Erythroblast (primary cell): ENCODE measurements at places on chromosomes 5 and 9.
A peak's percentile ranks its signal among the peaks of the same experiment; 100 is the strongest.

GRCh38 chr9:111937781-111938426, 41.3 kb downstream of the UGCG start:
- DNase-seq: no peak

DNA sequence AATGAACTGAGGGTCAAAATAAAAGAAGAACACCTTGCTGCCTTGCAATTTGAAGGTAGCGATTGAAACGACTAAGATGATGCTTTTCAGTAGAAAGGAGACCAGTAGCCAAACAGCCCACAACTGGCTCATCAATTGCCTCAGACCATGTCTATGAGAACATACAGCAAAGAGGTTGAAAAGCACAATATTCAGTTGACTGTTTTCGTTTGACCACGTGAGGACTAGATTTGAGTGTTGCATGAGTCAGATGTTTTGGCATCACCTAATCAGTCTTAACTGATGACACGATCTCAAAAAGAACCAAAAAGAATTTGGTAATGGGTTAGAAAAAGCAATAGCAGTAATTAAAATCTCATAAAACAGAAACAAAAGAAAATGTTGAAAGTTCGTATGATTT, 82.7 kb upstream of the IL7R start:
- DNase-seq: no peak

DNA sequence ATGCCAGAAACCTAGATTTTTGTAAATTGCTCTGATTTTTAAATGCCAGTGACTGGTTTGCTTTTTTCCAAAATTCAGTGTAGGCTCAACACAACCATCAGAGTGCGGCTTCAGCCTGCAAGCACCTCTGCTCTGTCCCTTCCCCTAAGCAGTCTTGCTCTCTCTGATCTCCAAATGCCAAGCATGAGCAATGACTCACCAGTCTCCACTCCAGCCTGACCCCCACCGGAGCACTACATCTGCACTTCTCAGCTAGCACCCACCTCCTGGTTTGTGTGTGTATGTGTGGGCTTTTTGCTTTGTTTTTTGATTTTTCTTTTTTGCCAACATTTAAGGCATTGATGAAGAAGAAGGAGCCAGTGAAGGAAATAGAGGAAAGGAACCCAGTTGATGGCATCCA, 61.4 kb upstream of the ADRA1B start:
- no peak for DNase-seq

DNA sequence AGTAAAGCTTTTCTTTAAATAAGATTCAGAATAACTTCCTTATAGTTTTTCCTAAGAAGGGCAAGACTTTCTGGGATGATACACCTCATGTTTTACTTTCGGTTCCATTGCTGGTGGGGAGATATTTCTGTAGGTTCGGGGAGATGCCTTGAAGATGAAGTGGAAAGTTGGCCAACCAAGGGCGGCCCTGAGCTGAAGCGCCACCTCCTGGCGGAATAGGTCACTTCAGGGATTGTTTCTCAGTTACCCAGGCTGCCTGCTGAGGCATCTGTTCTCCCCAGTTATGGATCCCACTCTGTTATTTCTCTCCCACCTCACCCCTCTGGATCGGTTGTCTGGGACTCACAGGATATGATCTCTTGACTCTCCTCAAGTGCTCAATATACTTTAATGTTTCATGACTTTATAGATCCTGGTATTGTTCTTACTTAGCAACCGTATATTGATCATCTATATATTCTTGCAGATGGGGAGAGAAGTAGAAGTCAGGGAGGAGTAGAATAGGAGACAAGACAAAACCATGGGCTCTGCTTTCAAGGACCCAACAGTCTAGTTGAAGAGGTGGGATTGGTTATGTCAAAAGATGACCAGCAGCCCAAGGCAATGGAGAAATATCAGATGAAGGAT, 23.4 kb downstream of the MEGF10 start:
- peak; percentile 82 for DNase-seq

DNA sequence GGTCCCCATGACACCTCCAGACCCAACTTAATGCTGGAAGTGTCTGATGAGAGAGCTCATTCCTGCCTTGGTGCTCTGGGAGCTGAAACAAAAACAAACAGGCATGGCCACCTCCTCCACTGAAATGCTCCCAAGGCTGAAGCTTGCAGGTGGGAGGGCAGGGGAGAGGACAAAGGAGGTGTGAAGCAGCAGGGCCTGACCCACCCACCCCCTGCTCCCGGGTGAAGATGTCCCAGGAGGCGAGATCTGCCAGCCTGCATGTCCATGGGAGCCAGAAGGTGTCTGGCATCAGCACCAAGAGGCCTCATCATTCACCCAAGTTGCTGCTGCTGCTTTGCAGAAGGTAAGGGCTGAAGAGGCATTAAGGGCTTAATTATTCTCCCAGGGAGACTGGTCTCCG, 4.2 kb upstream of the CCIN start:
- no peak for DNase-seq

DNA sequence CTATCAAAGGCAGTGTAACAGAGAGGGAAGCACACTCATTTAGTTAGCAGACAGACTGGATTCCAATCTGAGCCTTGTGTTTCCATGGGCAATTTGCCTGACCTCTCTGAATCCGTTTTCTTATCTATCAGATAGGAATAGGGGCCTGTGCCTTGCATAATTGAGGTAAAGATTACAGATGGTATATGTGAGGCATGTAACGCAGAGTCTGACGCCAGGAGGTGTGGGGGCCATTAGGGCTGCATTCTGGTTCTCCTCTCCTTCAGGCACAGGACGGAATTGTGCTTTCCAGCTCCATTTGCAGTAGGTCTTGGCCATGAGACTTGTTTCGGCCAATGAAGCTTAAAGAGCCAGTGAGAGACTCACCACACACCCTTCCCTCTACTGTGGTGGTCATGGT, 97.6 kb downstream of the FRMD3 start:
- DNase-seq: no peak

DNA sequence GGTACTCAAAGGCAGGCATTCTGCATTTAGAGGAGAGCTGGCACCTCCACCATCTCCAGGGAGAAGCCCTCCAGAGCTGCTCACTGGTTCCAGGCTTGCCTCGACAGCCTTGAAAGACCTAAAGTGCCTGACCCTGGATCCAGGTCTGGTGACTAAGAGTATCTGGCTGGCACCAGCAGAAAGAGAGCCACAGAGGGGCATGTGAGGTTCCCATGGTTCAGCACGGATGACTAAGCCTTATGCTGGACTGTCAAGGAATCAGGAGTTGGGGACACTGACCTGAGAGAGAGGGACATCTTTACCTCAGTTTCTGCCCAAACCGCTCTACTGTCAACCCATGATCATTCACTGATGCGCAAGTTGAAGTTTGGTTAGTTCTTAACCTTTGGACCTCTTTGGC, 3.0 kb downstream of the ACTL7A start:
- DNase-seq: no peak

DNA sequence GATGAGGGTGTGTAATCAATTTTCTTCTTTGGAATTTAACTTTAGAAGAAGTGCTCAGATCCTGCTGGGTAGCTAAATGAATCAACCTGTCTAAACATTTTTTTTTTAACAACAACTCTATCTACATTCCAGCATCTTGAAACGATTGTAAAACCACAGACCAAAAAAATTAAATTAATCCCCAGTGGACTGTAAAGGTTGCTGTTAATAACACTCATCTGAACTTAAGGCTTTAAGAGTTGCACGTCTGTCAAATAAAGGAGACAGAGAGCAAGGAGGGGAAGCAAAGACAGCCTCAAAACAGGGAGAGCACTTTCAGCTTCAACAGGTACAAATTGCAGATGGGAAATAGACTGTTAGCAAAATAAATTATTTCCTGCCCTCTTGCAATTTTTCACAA, 548.5 kb downstream of the DTWD2 start:
- DNase-seq: no peak

DNA sequence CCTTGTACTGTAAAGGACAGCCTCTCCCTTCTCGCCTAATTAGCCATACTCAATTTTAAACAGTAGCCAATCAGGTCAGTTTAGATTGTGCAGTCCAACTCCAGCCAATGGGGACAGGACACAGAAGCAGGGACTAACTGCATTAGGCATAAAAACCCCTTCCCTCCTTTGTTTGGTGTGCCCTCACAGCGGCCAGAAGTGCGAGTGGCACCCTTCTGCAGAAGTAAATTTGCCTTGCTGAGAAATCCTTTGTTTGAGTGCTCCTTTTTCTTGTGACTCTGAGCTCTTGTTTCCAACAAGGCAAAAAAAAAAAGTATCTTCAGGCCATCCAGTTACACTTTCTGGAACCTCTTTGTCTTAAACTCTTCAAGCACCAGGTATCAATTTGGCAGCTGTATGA, 97.4 kb downstream of the FAM114A2 start:
- no peak for DNase-seq

DNA sequence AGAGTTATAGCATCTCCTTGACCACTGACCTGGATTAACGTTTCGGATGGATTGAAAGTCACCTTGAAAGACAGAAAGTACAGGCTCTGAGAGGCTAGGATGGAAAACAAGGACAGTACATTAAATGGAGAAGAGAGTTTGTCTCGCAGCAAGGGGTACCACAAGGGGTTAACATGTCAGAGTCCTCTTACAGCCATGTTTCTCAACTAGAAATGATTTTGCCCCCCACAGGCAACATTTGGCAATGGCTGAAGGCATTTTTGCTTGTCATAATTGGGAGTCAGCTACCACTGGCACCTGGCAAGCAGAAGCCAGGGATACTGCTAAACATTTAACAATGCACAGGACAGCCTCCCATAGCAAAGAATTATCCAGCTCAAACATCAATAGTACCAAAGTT, 90.8 kb upstream of the EQTN start:
- peak; percentile 2 for DNase-seq

DNA sequence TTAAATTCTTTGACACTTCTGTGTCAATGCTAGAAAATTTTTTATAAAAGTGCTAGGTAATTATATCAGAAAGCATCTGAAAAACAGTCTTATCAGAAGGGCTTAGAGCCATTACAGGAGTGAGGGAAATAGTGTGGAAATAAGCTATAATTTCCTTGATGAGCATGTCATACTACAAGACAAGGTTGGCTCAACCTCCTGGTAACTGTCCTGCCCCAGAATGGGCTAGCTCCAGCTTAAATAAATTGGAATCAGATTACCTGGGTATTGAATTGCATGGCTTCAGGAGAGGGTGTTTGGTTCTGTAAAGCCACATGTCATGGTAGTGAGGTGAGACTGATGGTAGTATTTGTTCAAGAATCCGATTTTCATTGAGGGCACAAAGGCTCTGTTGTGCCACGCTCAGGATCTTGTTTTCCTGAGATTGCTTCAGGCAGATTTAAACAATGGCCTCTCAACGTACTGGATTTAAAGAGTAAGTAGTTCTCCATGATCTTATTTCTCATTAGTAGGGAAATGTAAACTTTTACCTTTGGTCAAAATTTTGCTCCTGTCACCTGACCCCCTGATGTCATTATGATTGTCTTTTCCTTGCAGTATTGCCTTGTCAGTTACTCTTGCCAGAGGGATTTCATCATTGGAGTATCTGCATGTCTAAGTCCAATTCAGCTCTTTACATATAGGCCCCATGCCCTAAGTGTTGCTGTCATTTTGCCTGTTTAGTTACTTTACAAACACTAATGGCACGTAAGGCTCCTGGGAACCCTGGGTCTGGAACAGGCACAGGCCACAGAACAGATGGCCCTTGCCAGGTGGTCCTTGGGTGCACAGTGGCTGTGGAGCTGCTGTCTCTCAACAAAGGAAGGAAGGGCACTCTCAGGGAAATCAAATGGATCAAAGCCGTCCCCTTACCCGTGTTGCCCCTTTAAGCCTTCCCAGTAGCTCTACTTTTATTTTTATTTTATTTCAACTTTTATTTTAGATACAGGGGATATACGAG, 21.3 kb downstream of the TRIO start:
- DNase-seq: no peak

GRCh38 chr5:132055808-132056609, 4.4 kb upstream of the IL3 start:
- DNase-seq: no peak

- no peak for DNase-seq
Observed at GRCh38 chr5:34854459-34855174, 15.7 kb downstream of the TTC23L start.

DNA sequence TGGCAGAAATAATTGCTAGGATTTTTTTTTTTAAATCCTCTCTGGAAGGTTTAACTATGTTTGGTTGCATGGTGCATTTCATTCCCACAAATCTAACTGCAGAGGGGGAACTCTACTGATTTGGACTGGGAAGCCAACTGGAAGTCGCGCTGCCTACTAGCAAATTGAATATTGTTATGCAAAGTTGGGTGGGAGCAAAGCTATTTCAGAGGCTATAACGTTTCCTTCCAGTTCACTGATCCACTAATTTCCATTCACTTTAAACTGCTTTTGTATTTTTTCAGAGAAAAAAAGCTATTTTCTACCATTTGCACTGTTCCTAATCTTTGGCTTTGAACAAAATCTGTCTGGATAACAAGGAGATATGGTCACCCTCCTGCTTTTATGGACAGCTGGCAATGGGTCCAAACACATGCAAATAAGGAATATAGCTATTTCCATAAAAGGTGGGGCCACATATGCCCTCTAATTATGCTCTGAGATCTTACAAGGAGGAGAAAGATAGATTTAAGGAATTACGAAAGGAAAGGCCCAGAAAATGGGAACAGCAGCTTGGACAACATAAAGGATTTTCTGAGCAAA, 40.1 kb downstream of the MACIR start:
- DNase-seq: no peak

DNA sequence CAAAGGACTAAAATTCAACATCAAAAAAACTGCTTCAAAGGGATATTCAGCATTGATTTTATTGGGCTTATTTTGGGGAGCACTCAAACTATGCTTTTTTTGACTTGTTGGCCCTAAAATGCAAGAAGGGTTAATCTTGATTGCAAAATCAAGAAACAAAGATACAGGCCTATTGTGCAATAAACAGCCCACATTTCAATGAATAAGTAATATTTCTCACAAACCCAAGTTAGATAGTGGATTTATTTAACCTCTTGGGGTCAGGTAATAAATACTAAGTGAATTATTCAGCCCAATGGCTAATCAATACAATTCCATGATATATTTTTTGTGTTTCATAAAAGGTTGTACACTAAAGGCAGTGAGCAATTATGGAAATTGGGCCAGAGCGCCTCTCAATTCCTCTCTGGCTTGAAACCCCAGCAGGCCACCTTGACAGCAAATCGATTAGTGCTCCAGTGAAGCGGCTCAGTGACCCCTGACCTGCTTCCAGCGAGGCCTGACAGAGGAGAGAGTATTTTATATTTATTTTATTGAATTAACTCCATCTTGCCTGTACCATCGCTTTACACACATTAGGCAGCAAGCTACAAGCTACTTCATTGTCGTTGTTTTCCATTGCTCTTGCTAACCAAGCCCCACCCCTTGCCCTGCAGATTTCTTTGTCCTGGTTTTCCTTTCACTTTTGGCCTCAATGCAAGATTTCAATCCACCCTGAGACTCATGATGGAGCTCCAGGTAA, 65.5 kb downstream of the EBF1 start:
- DNase-seq: no peak

GRCh38 chr9:121620325-121620673, 31.1 kb upstream of the DAB2IP start:
- no peak for DNase-seq
